ENCODE measurements at places on chromosomes 1 and 21.

DNA sequence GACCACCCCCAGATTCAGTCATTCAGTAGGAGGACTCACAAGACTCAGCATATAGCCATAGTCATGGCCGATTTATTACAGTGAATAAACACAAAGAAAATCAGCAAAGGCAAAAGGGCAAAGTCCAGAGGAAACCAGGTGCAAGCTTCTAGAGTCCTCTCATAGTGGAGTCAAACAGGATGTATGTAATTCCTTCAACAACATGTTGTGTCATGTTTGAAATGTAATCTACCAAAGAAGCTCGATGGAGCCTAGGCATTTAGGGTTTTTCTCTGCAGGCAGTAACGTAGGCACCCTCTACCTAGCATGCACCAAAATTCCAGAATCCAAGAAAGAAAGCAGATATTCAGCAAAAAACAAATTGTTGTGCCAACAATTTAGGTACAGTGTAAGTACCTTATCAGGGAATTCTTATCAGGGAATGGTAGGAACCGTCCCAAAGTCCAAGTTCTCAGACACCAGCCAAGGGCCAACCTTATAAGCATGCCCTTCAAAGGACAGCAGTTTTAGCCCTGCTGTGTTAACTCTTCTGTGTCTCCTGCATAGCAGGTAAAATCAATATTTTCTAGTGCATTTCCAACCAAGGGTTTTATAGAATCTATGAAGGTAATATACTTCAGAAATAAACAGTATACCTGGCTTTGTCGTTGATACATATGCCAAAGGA, 16.1 kb upstream of the SLAMF6 start:
- no peak for DNase-seq

DNA sequence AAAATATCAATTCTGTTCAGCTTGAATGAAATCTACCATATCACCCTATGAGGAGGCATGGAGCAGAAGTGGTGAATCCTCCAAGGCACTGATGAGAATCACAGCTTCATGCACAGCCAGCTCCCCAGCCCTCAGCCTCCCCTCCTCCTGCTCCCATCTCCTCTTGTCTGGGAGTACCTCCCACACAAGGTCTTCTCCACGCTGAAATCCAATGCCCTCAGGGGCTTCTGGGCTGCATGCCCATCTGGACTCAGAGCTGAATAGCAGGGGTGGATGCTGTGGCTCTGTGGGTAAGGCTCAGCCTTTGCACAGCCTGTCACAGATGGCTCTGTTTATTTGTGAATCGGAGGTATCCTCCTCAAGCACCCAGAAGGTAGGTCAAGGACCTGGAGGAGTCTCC, 48.6 kb downstream of the KCNC4 start:
- DNase-seq, result no peak

DNA sequence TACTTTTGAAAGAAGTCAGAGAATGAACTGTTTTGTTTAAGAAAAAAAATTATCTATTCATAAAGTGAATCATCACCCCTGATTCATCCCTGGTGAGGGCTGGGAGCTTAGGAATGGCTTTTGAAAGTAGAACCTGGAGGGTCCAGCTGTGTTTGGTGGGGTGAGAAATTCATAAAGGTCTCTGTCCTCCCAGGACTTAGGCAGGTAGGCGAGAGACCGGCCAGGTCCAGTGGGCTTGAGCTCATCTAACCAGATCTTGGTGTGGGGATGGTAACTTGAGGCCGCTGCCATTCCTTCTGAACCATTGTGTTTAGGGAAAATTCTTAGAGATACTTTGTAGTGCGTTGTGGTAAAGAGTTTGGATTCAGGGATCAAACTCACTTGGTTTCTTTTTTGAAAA, 156.8 kb upstream of the TNR start:
- no peak for DNase-seq

DNA sequence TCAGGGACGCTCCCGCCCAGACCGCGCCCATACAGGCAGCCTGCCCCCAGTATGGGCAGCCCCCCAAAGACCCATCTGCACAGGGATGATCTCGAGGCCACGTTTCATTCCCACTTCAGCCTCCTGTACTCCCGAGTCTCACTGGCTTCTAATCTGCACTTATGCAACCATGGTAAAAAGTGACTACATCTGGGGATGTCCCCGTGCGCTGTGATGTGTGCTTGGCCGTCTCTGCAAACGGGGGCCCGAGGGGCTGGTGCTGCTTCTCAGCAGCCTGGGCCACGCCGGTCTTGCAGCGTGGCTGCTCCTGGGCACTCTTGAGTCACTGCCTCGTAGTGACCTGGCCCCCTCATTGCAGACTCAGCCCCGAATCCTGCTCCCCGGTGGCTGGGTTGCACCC, 17.4 kb upstream of the PLCH2 start:
- no peak for DNase-seq

DNA sequence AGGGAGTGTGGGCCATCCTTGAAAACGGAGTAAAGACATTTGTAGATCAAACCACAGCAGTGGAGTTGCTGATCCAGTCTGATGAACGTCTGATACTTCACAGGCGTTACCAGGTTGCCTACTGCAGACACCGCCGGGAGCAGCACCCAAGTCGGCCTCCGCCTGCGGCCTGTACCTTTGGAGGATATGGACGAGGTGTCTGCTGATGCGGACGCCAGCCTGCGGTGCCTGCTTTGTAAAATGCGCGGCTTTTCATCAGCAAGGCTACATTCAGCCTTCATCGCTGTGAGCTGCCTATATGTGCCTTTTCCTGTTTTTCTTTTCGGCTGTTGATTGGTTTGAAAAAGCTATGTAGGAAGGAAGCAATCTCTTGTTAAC, 16.0 kb downstream of the SLX9 start:
- no peak for DNase-seq

DNA sequence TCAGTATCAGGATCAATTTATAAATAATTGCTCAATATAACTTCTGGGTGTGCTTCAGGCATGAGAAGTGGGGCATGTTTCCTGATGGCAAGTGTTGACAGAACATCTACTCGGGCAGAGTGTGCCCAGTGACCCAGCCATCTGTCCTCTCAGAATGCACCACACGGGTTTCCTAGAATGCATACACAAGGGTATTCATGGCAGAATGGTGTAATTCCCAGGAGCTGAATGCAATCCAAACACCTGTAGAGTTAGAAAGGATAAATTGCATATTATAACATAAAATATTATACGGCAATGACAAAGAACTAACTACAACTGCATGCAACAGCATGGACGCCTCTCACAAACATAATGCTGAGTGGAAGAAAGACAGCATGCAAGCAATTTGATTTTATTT, 391.9 kb downstream of the SIPA1L2 start:
- DNase-seq, result no peak

GRCh38 chr1:150762552-150762951, 3.0 kb downstream of the CTSS start:
- no peak for DNase-seq

DNA sequence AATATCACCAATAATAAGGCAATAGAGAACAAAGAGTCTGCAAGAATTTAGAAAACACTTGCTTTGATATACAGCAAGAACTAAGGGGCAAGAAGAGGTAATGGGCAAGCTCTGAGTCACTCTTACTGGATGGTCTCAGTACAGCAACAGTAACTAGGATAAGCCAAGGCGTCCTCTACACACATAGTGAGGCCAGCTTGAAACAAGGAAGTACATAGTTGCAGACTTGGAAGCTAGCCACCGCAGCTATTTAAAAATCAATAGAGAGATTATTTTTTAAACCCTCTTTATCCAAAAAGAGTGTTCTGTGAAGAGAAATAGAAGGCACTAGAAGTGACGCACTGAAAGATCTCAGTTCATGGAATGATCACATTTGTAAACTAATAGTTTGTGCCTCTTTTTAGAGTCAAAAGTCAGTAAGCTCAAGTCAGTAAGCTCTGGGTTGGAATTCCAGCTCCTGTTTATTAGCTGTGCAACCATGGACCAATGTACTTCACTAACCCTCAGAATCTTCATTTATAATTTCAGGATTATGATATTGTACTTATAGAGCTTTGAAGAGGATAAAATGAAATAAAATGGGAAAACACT, 118.6 kb downstream of the AKT3 start:
- no peak for DNase-seq

DNA sequence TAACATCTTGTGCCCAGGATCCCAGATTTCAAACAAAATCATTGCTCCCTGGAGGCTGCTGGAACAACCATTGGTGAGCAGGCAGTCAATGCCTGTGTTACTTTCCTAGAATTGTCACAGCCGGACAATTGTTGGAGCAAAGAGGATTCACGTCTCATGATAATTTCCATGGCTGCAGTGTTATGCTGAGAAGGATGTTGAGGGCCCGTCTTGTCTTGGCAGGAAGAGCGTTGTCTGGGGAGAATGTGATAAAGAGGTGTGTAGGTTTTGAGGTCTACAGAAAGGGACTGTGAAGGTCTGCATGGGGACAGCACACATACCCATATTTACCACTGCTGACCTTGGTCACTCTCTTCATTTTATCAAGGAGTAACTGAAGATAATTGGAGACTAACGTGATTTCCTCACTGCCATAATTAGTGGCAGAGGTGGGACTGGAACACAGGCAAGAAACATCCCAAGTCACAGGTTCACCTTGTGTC, 6.3 kb downstream of the MECR start:
- DNase-seq, result no peak

GRCh38 chr1:30741239-30741894, 16.2 kb downstream of the LAPTM5 start:
- DNase-seq, result no peak

- no peak for DNase-seq
Measured at GRCh38 chr21:28240586-28240985, 752.1 kb downstream of the LTN1 start.

- DNase-seq, result no peak
Measured at GRCh38 chr1:55362558-55362957, 147.4 kb upstream of the USP24 start.

GRCh38 chr1:188363943-188364342, 1535.2 kb downstream of the PLA2G4A start:
- no peak for DNase-seq

DNA sequence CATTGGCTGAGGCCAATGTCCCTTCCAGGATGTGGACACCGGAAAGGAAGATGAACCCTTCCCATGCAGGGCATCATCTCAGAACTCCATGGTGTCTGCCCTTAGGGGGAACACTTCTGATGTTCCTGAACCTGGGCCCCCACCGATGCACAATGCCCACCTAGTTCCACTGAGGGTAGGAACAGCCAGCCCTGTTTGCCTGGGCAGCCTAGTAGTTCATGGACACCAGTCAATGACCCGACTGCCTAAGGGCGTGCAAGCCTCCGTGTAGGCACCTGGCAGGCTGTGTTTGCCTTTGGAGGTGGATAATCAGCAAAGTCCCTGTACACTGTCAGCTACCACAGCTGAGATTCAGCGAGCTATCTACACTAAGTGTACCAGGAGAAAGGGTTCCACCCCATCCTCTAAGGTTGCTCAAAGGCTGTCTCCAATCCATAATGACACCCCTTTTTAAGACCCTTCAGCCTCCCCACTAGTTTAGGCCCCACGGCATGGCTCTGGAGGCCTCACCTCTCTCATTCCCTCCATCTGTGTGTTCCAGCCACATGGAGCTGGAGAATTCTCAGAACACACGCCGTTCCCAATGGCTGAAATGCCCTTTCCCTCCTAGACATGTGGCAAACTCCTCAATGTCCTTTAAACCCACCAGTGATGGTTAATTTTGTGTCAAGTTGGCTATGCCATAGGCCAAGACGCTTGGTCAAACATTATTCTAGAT, 124.8 kb upstream of the EDN2 start:
- DNase-seq, result no peak

- no peak for DNase-seq
Measured at GRCh38 chr1:236370420-236370819, 23.7 kb upstream of the EDARADD start.

GRCh38 chr1:34213956-34214355, 37.2 kb downstream of the C1orf94 start:
- no peak for DNase-seq

DNA sequence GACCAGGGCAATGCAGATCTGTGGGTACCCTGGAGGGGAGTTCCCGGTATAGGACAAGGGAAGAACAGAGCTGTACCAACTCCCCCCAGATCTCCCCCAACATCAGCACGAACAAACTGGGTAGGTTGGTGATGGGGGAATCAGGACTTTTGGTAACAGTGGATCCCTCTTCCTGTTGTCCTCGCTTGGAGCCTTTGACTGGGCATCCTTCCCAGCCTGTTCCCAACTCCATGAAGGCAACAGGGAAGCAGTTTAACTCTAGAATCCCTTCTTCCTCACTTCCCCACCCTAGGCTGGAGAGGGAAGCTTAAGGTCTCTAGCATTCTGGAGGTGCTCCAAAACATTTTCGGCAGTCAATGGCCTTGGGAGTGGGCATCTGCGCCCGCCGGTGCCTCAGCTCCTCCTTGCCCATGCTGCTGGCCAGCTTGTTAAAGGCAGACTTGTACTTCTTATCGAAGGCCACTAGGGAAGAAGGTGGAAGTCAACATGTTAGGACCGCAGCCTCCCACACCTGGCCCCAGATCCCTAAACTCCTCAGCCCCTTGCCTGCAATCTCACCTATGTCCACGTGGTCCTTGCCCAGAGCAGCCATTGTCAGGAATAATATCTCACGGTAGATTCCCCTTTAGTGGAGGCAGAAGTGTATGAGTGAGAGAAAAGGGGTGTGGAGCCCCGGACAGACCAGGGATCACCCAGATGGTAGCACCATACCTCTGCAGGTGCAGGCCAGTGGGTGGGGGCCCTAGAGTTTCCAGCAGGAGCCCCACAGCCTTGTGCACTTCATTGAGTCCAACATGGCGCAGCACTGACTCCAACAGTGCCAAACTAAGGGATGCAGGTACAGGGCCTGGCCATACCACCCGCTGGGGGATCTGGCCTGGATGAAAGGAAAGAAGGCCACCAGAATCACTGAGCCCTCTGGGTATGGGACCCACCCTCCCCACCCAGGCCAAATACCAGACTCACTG, 7.5 kb upstream of the GATAD2B start:
- DNase-seq, result no peak

- DNase-seq, result no peak
Measured at GRCh38 chr1:110390096-110390495, 730 bp downstream of the SLC16A4 start.

DNA sequence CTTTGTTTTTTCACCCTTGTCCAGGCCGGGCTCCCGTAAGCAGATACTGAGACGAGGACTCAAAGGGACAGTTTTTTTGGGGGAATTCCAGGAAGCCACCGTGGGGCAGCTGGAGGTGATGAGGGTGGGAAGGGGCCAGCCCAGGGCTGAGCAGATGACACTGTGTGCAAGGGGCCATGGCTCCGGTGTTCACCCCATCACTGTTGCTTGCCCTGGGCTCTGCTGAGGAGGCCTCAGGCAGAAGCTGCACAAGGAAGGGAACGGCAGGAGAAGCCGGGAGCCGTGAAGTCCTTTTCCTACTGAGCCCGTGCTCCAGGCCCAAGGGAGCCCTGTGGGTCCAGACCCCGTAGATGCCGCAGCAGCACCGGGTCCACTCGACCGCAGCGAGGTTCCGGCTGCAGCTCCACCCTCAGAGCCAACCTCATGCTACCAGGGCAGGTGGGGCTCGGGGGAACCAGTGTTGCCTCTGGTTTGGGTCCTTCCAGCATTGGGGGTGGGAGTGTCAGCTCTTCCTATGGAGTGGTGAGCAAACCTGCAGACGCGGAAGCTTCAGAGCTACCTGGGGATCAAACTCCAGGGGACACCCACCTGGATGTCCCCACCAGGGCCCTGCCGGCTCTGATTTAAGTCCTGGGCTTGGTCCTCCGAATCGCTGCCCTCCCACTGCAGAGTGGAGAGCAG, 4.3 kb upstream of the CALML6 start:
- DNase-seq, result no peak

- no peak for DNase-seq
Measured at GRCh38 chr1:205537386-205538018, 33.0 kb downstream of the CDK18 start.

Data from GM19239 (cell line).